Fibroblast of the aortic adventitia (primary cell): ENCODE measurements at places on chromosomes 3 and 15. TPM values are rescaled to one million over a fixed set of nuclear protein-coding genes. Genes with fewer than 3 reads are reported as not detected.
A peak's percentile ranks its signal among the peaks of the same experiment; 100 is the strongest.

The TMCO5A gene
- total RNA-seq: 0.49 TPM in 1 of 2 replicates, not detected in the other

The GOLGA8J gene
- not detected in 2 replicates for total RNA-seq

The APEH gene
- total RNA-seq: 41.1 and 87.7 TPM in 2 replicates

The GABRG3 gene
- total RNA-seq: not detected in 2 replicates

The CADPS gene
- total RNA-seq: 0.57 and 3.7 TPM in 2 replicates

The EEF1AKMT4 gene
- total RNA-seq: 1.6 and 2.5 TPM in 2 replicates

The OR5K2 gene
- not detected in 2 replicates for total RNA-seq

- DNase-seq: peak; percentile 88
These were observed 68.6 kb downstream of the FILIP1L start for GRCh38 chr3:100045696-100046095.

The CIB1 gene
- total RNA-seq: 12.8 and 32.3 TPM in 2 replicates
